Islet precursor cell (in vitro differentiated cells): ENCODE measurements at places on chromosomes 2 and 18.

GRCh38 chr18:47883771-47884413, 46.6 kb downstream of the SMAD2 start:
- no peak for DNase-seq

DNA sequence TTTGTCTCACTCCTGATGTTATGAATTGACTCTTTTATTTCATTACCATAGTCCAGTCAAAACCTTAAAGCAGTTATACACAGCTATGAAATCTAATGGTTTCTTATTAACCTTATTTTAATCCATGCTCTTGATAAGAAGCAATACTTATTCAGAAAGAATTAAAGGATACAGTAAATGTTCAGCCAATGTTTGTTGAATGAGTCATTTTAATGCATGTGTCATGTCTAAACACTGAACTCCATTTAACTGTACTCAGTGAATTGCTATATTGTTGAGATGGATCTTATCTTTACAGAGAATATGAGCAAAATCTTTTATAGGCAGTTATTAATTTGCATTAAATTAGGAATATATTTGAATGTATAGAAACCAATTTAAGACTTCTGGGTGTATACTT, 135.1 kb upstream of the TFPI start:
- DNase-seq: no peak

DNA sequence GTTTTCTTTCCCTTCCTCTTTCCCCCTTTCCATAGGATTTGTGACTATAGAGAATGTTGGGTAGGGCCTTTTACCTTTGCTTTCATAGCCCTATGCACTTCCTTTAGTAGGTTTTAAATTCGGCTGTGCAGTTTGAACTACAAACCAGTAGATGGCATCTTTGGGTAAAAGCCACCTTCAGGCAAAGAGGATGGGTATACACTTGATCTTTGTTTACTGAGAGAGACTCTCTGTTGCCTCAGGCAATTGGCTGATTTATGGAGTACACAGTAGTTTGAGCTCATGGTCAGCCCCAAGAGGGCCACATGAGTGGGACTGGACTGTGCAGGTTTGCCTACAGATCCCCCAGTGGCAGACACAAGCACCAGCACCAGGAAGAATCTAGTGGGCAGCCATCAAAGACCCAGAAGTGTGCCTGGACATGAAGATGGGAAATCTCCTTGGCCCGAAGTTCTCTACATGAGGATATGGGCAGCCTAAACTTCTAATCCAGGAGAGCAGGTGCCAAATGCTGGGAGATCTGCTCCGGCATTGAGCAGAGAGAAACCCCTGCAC, 1304.3 kb upstream of the DDX18 start:
- peak; percentile 88 for DNase-seq

DNA sequence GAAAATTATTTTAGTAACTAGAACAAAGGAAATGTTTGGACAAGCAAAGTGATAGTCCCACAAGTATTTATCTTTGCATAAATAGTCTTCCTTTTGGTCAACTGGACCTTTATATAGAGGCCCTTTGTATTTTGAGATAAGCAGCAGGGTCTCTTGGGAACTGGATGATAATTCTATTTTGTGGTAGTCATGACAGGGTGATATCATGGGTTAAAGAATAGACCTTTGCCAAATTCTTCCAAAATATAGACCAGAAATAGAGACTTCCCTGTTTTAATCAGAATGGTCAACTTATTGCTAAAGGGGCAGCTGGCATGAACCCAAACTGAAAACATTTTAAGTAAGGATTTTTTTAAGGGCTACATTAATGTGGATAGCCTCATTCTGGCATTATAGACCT, 10.5 kb downstream of the PLEK start:
- no peak for DNase-seq

DNA sequence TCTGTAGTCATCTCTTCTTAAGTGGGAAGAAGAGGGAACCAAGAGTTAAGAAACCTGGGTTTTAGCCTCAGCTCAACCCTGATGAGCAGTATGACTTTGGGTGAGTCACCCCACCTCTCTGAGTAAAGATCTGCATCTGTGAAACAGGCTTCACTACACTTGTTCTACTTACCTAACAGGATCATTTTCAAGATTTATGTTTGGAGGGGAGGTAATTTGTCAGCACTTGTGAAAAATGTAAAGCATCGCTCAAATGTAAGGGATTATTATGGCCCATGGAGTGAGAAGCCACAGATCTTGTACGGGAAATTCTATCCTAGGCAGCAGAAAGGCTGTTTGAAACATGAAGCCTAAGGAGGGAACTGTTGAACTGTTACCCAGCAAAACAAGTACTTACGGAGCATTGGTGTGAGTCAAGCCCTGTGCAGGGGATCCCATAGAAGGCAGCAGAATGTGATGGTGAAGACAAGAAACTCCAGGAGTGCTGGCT, 160.6 kb downstream of the PRKCE start:
- no peak for DNase-seq

- DNase-seq: no peak
Observed at GRCh38 chr2:76569819-76570218, 859.1 kb upstream of the GCFC2 start.

DNA sequence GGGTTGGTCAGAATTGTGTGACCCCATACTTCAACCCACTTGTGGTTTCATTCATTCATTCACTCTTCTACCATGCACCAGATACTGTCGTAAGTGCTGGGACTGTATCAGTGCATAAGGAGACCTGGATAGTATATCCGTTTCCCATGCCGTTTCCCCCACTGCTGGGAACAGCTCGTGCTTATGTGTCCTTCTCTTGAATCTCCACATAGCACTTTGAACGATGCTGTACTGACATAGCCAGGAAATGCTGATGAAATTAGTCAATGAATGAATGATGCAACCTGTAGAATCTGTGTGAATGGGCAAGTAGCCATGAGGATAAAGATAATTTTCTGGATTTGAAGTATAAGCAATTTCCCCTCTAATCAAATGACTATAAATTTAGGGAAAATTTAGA, 276.1 kb downstream of the BCL2 start:
- DNase-seq: no peak

DNA sequence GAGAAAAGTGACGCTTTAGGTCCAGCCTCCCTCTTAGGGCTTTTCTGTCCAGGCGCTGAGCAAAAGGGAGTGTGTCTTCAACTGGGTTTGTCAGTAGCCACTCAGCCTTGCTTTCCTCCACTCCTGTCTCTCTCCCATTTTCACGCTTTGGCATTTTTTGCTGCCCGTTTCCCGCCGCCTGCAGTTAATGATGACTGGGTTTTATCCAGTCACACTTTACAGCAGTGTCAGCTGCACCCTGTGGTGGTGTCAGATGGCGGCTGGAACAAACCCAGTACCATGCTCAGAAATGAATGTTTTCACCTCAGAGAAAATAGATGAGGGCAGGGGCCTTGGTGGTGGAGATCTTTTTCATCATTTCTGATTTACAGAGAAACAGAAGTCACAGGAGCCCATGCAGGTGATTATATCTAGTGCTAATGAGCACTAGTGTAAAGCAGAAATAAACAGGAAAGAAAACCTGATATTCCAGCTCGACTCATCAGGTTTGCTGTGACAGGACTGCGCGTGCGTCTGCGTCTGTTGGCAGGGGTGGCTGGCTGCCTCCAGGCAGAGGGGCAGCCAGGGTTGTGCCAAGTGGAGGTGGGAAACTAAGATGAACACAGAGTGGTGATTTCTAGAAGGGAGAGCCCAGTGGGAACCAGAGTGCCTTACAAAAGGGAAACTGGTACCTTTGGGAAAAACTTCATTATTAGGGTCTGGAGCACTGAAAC, 139.9 kb downstream of the TANC1 start:
- DNase-seq: no peak
